ENCODE measurements at places on chromosomes 7 and 10.

DNA sequence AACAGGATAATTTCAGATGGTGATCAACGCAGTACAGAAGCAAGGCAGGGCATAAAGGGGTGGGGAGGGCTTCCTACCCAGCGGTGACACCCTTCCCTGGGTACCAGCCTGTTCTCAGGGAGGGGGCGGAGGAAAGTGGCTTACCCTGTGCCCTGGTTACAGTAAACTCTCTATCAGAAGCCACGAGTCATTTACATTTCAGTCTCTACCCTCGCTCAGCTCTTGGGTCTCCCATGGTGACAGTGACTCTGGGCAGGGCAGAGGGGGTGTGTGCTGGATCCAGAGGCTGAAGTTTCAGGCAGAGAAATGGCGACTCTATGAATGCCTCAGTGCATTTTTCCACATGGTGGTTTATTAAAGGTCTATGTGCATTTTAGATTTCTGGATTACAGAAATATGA lies 107.0 kb downstream of the ADARB2 start:
- no peak for DNase-seq

- DNase-seq: peak; percentile 5
Observed at GRCh38 chr10:28047061-28047460, 48.2 kb upstream of the ODAD2 start.

- DNase-seq: peak; percentile 67
Observed at GRCh38 chr10:36248304-36248981, 606.3 kb upstream of the FZD8 start.

DNA sequence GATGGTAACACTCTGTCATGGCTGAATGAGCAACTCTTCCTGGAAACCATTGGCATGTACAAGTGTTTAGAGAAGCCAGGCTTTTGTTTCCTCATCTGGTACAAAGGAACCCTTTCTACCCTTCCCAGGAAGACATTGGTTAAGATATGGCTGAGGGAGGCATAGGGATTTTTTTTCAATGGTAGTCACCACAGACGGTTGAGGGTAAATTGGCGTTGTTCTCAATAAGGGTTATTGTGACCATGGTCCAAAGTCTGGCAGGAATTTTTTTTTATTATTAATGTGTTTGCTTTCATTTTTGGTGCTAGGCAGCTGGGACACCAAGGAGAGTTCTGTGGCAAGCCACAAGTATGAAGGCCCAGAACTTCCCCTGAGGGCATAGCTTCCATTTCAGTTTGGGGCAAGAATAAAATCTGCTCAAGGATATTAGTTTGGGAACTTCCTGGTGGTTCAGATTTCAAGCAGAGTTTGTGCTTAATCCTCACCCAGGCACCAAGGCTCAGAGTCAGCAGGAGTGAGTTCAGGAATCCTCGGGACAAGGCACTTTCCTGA lies at the start of gene PLEKHS1:
TSS of gene PLEKHS1 (plus strand) at position 502 of the 552 bp plus-strand sequence. CDS start 3,596 bp downstream, outside the sequence.
- DNase-seq: peak; percentile 18

GRCh38 chr10:52216852-52217251 lies 97.2 kb upstream of the DKK1 start:
- DNase-seq: peak; percentile 95

- no peak for DNase-seq
Observed at GRCh38 chr10:92219559-92219958, 71.3 kb downstream of the CPEB3 start.

DNA sequence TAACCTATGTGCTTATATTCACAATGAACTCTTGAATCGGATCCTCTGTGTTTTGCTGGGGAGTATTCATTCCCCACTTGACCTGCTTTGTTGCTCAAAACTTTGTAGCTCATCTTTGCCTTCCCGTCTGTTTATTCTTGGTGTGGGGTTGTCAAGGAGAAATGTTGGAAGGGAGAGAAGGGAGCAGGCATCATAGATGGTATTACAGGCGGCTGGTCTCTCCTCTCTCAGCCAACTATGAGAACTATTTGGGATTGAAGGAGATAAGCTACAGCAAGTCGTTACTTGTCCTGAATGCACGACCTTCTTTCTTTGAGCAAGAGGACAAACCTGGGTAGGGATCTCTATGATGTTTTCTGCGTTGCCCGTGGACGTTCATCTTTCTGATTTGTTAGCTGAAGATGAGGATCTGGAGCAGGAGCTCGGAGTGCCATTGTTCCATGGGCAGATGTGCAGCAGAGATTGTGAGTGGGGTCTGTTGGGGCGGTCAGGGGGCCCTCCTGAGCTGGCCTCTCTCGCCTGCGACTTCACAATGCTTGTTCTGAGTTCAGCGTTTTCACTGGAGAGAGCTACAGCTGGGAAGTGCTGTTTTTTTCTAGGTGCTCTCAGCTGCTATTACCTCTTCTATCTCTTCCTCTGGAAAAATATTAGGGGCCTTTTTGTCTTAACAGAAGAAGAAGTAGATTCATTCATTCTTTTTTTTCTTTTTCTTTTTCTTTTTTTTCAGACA lies 126.9 kb upstream of the KLF6 start:
- DNase-seq: peak; percentile 43

DNA sequence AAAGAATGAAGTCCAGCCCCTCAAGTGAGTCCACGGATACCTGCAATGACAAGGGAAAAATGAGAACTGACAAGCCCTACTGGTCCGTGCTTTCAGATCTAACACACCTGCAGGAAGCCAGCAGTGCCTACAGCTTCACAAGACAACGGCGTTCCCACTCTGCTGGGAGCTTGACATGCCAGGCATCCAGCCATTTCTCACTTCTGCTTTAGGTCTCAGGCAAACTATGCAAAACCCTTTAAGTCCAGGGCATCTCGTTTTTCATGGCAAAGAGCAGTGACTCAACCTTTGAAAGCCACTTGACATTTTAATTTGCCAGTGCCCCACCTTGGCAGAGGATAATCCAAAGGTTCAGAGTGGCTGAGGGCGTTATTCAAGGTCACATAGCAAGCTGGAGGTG lies 49.1 kb upstream of the GPAM start:
- DNase-seq: no peak

DNA sequence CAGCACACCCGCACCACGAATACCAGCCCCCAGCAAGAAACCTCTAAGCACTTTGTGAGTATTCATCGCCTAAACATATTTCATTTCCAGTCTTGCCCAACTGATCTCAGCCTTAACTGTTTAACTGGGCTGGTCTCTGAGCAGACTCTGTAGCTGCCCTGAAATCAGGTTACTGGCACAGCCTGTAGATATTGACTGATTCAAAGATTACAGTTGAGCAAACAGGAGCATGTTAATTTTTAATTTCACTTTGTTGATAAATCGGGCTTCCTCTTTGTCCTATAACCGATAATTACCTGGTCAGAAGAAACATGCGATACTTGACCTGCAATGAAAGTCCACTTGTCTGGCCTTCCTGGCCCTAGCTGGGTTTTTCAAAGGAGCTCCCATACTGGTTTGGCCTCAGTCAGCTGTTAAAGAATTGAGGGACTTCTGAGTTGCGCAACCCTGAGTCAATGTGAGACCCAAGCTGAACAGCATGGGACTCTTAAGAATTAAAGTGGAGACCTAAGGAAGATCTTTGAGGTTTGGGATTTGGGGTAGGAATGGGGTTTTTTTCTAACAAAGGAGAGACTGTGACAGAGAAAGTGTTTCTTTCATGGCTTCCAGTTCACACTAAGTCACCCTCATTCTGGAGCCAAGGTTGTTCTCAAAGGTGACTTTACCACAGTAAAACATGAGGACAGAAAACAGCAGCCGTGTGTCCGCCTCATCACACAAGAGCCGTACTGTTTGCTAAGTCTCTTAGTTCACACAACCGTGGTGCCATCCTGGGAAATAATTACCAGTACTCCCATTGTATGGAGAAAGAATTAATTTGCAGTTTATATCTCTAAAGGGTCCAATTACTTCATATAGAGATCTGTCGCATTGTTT lies 75.9 kb downstream of the PPP1R3C start:
- DNase-seq: no peak

GRCh38 chr10:29150010-29150409 lies 138.9 kb upstream of the LYZL1 start:
- DNase-seq: peak; percentile 75

- DNase-seq: peak; percentile 17
Observed at GRCh38 chr7:35646289-35647023, 48.5 kb downstream of the HERPUD2 start.

- DNase-seq: no peak
Observed at GRCh38 chr7:101608772-101609713, 20.1 kb downstream of the MYL10 start.

DNA sequence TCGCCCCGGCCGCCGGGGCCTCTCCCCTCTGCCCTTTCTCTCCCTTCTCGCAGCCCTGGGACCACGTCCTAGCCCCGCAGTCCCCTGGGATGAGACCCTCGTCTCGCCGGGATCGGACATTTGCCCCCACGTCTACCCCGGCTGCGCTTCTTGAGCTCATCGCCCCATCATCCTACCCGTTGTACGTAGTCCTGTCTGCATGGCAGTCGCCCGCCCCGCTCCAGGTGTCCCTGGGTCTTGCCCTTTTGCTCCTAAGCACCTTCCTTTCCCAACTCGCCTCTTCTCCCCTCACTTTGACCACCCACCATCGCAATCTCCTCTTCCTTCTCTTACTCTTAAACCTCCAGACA lies 582 bp downstream of the TPST1 start:
- no peak for DNase-seq

- peak; percentile 55 for DNase-seq
Observed at GRCh38 chr10:43817368-43817767, 168.7 kb upstream of the ZNF32 start.

DNA sequence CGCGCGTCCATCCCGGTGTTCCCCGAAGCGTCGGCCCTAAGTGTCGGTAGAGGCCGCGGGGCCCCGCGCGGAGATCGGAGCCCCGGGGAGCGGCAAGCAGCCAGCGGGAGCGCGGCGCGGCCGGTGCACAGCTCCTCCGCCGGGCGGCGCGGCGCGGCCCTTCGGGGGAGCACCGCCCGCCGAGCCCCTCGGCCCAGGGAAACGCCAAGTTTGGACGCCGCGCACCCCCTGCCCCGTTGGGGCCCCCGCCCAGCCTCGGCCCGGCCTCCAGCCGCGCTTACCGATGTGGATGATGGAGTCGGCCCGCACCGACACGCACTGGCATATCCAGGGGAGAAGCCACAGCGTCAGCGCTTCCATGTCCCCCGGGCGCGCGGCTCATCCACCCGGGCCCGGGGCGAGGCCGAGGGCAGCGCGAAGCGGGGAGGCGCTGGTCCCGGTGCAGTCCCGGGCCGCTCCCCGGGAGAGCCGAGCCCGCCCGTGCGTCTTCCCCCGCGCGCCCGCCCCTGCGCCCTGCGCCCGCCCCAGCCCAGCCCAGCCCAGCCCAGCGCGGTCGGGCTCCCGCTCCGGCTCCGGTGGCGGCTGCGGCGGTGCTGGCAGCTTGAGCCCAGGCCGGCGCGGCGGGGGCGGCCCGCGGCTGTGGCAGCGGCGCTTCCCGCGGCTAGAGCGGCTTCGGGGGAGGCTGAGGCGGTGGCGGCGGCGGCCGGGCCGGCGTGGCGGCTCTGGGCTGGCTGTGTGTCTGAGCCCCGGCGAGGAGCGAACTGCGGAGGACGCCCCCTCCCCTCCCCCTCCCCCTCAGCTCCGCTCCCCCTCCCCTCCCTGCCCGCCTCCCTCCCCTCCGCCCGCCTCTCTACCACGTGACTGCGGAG lies at the start of gene GRID1:
TSS of gene GRID1 (minus strand) at position 763 of the 869 bp plus-strand sequence.
- no peak for DNase-seq

GRCh38 chr10:22927661-22928403 lies at the start of gene ARMC3:
Gene ARMC3 (plus strand): TSS chr10:22928053. CDS start chr10:22931997, 3,944 bp downstream.
- DNase-seq: peak; percentile 18

- peak; percentile 29 for DNase-seq
Observed at GRCh38 chr7:91636129-91636724, 244.3 kb downstream of the MTERF1 start.

DNA sequence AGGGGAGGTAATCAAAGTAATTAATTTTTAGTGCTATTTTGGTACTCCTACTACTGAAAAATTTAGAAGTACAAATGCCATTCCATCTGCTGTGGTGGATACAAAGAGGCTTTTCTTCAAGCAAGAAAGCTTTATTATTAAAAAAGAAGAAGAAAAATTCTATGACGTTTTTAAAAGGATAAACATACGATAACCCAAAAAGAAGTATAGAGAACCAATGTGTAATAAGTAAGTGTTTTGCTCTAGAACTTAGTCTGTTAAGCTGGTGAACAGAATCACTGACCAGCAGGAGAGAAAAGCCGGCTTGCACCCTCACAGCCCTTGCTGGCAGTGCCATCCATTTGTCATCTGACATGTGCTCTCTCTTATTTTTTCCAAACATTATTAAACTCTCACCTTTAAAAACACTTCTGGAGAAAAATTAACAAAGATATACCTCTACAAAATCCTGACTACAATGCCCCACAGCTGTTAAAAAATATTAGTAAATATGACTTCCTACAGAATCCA lies 81.5 kb downstream of the SRPK2 start:
- no peak for DNase-seq

- peak; percentile 87 for DNase-seq
Observed at GRCh38 chr7:95549818-95550529, 46.3 kb downstream of the PDK4 start.

DNA sequence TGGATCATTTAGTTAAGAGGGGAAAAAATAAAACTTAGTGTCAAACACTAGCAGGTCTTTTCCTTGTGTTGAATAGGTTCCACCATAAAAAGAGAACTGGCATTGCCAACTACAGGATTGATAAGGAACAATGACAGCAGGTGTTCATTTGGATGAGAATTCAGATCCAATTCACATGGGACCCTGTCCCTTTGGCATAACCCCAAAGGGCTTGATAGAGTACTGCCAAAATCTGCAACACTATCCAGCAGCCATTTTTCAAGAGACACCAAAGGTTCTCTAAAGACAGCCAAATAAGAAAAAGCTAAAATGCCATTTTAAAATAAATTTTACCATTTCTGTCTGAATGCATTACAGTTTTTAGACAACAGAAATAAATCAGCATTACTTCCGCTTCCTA lies 422.3 kb downstream of the DGKB start:
- no peak for DNase-seq

GRCh38 chr10:89069589-89069988 lies 79.0 kb downstream of the FAS start:
- no peak for DNase-seq

GRCh38 chr10:96478355-96478754 lies 35.4 kb downstream of the TLL2 start:
- no peak for DNase-seq

GRCh38 chr7:26293569-26294308 lies 2.1 kb downstream of the SNX10 start:
- no peak for DNase-seq

DNA sequence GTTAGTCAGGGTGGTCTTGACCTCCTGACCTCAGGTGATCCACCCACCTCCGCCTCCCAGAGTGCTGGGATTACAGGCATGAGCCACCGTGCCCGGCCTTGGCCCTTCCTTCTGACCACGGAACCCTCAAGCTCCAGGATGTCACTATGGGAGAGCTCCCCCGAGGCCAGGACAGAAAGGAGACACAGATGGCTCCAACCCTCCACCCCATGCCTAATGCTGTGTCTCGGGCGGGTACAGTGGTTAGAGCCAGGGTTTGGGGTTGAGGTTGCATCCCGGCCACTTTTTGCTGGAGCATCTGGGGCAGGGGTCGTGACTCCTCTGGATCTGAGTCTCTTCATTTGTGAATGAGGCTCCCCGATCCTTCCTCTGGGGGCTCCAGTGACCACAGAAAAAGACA lies 8.1 kb downstream of the MYL10 start:
- no peak for DNase-seq

Data from fibroblast of villous mesenchyme (primary cell).